Lower leg skin (tissue), 4 donors: ENCODE measurements at places on chromosomes 7 and 10. TPM values are rescaled to one million over a fixed set of nuclear protein-coding genes. Genes with fewer than 3 reads are reported as not detected.

DNA sequence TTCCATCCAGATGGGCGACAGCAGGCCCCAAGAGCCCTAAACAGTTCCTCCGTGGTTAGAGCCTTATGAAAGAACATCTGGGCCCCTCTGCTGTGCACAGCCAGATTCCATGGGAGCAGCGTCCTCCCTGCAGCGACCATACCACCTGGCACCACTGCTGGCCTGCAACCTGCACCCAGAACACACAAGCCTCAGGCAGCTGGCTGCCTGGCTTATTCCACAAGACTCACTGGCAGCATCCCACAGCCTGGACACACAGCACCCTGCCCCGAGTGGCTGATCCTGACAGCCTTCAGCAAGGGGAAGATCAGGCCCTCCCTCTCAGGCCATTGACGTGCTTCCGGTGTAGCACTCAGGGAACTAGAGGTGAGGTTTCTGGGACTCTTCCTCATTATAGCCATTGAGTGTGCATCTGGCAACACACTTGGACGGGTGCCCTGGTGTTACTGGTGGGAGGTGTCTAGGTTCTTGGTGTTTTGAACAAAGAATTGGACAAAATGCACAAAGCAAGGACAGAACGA is 33.7 kb upstream of the ERCC6 start:
- DNase-seq, result no peak

- DNase-seq, result no peak
Measured at GRCh38 chr7:50092579-50093491, at the start of gene ZPBP. Gene ZPBP, minus strand, starts transcription at chr7:50093246. Its CDS starts 52 bp downstream, at chr7:50093194.

Gene MAD1L1
- 58.5 TPM for total RNA-seq

- no peak for DNase-seq
Measured at GRCh38 chr10:110267276-110267675, 37.4 kb downstream of the SMNDC1 start.

Gene C7orf57
- total RNA-seq, result not detected

DNA sequence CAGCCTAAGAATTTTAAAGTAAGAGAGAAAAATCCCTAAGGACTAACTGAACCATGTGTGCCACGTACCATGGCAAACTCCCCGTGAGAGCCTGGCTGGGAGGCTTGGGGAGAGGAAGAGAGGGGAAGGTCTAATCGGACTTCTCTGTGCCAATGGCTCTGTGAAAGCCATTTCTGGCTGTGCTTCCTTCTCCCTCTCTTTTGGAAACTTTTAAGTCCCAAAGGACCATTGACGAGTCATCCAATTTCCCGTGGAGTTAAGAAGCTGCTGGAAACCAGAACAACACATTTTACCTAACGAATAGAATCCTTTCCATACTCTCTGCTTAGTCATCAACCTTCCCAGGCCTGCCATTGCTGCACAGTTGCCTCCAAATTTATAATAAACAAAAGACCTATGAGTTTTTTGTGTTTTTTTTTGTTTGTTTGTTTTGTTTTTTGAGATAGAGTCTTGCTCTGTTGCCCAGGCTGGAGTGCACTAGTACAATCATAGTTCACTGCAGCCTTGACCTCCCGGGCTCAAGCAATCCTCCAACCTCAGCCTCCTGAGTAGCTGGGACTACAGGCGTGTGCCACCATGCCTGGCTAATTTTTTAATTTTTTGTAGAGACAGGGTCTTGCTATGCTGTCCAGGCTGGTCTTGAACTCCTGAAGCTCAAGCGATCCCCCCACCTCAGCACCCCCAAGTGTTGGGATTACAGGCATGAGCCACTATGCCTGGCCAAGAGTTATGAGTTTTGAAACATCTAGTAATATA is 13.2 kb downstream of the LAMB1 start:
- DNase-seq, result no peak

GRCh38 chr10:33422471-33423153 is 88.1 kb upstream of the NRP1 start:
- DNase-seq, result no peak

DNA sequence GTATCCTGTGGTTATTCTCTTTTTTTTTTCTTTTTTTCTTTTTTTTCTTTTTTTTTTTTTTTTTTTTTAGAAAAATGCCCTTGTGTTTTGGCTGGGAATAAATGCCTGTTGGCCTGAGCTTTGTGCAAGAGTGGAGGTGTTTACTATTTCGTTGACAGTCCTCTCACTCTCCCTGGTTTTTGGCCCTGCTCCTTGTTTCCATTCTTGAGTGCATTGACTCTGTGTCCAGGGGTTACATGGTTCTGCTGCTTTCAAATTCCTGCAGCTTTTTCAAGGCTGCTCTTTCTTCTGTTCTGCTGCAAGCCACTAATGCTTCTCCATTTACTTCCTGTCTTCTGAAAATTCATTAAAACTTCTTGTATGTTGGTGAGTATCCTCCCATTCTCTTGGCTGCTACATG is 59.7 kb upstream of the TBX20 start:
- DNase-seq, result no peak

Gene MOGAT3
- not detected for total RNA-seq

DNA sequence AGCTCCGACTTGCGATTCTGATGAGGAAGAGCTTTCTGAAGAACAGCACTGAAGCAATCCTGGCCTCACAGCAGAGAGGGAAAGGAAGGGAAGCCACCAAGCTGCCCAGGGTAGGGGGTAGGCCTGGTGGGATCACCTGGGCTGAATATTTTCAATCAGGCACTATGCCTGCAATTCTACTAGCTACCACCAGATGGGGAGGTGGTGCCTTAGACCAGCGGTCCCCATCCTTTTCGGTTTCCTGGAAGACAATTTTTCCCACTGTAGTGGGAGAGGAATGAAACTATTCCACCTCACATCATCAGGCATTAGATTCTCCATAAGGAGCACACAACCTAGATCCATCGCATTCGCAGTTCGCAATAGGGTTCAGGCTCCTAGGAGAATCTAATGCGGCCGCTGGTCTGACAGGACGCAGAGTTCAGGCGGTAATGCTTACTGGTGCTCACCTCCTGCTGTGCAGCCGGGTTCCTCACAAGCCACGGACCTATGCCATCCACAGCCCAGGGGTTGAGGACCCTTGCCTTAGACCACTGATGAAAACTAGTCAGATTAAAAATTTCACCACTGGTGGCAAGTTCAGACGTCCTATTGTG is 2.7 kb downstream of the LRRC20 start:
- DNase-seq, result no peak

DNA sequence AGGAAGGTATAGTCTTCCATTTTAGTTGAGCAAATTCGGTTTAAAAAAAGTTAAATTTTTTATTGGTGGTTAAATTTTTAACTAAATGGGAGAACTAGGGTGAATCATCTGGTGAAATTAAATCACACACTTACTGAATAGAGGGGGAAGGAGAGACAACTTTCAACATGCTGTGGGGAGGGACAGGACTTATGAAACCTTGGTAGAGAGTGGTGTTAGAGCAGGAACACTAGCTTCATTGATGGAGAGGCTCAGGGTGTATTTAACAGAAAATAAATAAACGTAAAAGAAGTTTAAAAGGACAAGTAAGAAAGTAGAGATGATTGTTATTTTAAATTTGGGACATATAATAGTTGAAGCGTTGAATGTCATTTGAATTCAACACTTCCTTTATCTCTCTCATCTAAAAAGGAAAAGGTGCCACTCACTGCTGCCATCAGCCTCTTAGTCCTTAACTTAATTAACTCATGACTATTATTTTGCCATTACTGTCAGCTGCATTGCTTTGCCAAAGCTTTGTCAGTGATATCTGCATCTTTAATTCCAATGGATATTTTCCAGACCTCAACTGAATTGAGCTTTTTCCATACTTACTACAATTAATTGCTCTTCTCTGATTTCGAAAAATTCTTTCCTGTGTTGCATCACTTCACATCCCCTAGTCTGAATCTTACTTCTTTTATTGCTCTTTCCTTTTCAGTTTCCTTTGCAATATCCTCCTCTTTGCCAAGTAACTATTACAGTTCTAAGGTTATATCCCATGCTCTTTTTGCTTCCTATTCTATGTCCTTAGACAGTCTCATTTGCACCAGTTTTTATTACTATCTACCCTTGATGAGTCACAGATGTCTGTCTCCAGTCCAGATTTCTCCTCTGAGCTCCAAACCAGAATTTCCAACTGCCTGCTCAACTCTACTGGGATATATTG is 71.7 kb downstream of the GNAT3 start:
- DNase-seq, result no peak

DNA sequence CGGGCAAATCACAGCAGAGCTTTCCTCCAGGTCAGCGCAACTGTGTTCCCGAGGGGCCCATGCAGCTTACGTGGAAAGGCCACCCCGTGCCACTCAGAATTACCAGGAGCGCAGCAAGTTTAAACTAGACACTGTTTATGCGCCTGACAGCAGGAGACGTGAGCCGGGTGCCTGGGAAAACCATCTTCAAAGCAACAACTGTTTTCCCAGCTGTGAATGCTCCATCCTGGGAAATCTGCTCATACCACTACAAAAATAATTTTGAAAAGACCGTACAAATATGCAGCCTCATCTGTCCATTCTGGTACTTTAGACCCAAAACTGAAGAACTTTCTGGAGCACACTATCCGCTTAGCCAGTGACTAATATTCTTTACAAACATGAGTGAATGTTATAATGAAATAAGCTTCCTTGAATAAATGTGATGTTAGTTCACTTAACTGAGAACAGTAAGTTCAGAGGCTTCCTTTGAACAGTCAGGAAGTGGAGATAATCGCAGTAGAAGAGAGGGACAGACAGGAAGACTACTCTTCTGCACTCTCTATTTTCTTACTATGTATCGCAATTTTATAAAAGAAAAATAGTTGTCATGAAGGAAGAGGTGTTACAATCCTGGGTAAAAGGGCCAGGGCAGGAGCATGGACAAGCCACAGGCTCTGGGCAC is 16.7 kb downstream of the GPER1 start:
- DNase-seq, result no peak

GRCh38 chr7:98771519-98771918 is 98.3 kb downstream of the TMEM130 start:
- DNase-seq, result no peak

Gene EN2
- total RNA-seq, result 0.52 TPM

Gene CFAP70
- 1.7 TPM for total RNA-seq

- DNase-seq, result no peak
Measured at GRCh38 chr10:113965077-113965476, 78.6 kb upstream of the ADRB1 start.

GRCh38 chr7:122944682-122945303 is 50.7 kb downstream of the TAS2R16 start:
- no peak for DNase-seq

- DNase-seq, result no peak
Measured at GRCh38 chr7:100057006-100057405, 7.4 kb downstream of the ZSCAN21 start.

DNA sequence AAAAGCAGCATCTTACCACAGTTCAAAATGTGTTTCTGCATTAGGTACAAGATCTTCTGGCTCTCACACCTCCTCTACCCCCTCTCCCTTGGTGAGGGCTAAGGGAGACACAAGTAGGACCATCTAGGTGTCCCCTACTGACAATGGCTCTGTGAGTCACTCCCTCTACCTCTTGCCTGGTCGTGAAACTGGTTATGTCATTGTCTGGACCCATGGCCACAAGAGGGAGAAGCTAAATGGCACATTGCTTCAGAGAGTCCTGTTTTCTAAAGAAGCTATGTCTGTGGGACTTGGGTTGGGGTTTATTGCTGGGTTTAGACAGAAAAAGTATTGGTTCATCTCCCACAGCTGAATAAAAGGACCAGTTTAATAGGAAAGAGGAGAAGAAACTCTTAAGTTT is 4.0 kb upstream of the PLXNA4 start:
- no peak for DNase-seq

Gene GHRHR
- not detected for total RNA-seq

Gene CPA5
- not detected for total RNA-seq

Gene CALHM1
- total RNA-seq, result not detected

Gene LLCFC1
- total RNA-seq, result not detected
